Smooth muscle cell of trachea (primary cell): ENCODE measurements at places on chromosomes 12 and 14. TPM values are rescaled to one million over a fixed set of nuclear protein-coding genes. Genes with fewer than 3 reads are reported as not detected.

The GALNT16 gene
- 1.9 and 4.6 TPM in 2 replicates for total RNA-seq

The ARHGEF40 gene
- total RNA-seq, result 55.2 and 59.9 TPM in 2 replicates

The TTC5 gene
- 22.5 and 23.1 TPM in 2 replicates for total RNA-seq

The CISTR gene
- not detected in 2 replicates for total RNA-seq

The FAIM2 gene
- total RNA-seq, result 2.6 and 8.4 TPM in 2 replicates

The PTHLH gene
- total RNA-seq, result 0.83 and 1.9 TPM in 2 replicates

The NOS1 gene
- not detected in 2 replicates for total RNA-seq

The GLIPR1L1 gene
- total RNA-seq, result 1.0 TPM in 1 of 2 replicates, not detected in the other

The OR6C74 gene
- not detected in 2 replicates for total RNA-seq

The ABCC9 gene
- 8.7 and 12.6 TPM in 2 replicates for total RNA-seq

The PZP gene
- total RNA-seq, result not detected in 2 replicates

The CD27 gene
- 0.17 TPM in 1 of 2 replicates, not detected in the other for total RNA-seq

The CLEC4D gene
- not detected in 2 replicates for total RNA-seq

The TSPAN19 gene
- under 0.01 TPM in 1 of 2 replicates, not detected in the other for total RNA-seq
